ENCODE measurements at places on chromosomes 7 and 10.

- DNase-seq: no peak
These were observed 12.4 kb downstream of the CPA5 start for GRCh38 chr7:130356876-130357611.

DNA sequence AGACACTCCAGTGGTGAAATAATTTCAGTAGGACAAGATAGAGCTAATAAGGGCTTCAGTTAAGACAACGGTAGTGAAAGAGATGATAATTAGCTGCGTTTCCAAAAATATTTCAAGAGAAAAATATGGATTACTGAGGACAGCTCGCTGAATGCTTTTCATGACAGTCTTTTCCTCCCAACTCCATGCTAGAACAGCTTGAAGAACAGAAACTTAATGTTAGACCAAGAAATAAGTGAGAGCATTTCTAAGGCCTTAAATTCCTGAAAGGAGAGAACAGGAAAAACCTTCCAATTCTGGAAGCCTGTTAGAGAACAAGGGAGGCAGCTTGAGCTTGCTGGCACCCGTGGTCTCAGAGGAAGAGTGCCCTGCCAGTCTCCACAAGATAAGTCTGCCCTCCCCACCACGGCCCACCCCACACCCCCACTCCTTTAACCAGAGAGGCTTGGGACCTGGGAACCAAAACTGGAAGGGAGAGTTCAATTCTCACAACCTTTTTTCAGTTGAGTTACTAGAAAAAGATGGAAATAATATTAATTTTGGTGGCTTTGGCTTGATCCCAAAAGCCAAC is 1148.0 kb upstream of the CELF2 start:
- DNase-seq: no peak

DNA sequence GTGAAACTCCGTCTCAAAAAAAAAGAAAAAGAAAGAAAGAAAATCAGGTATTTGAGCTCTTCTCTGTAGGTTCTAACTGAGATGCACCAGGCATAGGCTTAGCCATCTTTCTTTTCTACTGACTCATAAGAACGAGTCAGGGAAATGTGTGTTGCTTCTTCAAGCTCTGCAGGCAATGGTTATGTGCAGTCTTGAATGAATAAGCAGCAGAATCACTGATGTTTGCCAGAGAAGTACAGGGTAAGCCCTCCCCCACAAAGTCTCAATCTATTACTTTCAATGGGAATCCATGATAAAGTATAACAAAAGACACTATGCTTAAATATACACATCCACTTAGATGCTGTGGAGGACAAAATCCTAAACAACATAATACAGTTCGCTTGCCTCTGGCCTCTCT is 239.2 kb downstream of the PARD3 start:
- no peak for DNase-seq

- DNase-seq: no peak
These were observed 502.2 kb downstream of the PLXNA4 start for GRCh38 chr7:132073920-132074589.

DNA sequence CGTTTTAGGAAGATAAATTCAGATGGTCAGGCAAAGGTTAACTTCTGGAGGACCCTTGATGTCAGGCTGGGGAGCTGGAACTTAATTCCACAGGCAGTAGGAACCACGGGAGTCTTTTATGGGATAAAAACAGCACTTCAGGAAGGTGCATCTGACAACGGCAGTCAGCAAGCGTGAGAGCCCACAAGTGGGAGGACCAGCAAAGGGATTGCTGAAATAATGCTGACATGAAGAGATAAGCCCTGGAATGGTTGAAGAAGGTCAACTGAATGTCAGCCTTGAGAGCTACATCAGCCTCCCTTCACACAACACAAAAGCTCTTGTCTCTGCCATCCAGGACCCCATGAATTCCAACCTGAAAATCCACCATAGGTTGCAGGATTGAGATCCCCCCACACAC is 138.8 kb downstream of the SORCS1 start:
- DNase-seq: no peak

GRCh38 chr7:39152701-39153100 is 175.0 kb downstream of the POU6F2 start:
- no peak for DNase-seq

DNA sequence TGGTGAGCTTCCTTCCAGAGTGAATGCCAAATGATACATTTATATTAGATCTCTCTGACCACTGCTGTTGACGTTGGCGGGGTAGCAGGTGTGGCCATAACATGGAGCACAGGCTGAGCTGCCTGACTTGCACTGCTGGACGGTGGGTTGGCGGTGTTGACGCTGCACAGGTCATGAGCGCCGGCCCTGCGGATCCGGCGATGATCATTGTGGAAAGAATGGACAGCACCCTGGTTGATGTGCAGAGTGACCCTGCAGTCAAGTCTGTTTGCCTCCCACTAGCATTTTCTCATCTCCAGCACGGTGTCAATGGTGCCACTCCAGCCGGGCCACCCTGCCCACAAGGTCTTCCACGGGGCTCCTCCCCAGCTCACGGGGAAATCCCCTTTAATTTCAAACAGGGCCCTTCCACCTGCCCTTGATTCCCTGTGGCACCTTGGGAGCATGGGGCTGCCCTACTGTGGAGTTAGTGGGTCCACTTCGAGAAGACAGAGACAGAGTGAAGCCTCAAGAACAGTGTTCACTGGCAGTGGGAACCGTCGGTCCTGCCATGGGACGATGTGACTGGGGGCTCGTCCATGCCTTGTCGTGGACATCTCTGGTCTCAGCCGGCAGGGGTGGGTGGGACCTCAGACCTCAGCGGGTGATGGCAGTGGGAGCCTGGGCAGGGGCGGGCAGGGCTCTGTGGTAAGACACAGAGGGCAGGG is 613.5 kb downstream of the PTPRN2 start:
- DNase-seq: no peak

DNA sequence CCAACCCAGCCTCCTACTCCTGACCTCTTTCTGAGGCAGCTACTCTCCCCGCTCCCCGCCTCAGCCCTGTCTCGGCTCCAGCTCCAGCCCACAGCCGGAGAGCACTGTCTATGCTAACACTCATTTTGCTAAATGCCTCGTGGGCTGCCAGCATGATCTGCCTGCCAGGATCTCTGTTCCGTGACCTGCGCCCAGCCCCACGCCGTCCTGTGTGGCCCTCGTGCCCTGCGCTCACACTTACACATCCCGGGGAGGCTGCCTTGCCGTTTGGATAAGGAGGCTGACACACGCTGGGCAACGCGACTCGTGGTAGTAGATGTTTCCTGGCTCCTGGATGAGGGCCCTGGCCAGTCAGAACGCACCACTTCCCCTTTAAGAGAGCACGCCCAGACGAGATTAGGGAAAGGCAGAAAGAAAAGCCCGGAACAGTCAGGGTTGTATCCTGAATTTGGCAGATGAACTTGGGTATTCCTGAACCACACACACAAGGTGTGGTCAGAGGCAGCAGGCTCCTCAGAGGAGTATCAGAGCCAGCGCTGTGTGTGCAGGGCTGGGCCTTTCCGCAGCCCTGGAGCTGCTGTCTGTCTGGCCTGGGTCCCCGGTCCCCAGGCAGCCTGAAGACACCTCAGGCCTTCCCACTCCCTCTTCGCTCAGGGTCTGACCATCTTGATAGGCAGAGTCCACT is 97.7 kb upstream of the EFCAB10 start:
- no peak for DNase-seq

Data from activated T-cell treated with anti-CD3 and anti-CD28 coated beads for 48 hours (primary cell).